ENCODE measurements at places on chromosomes 16 and 17.

- no peak for DNase-seq
These were observed 2.5 kb upstream of the SALL1 start for GRCh38 chr16:51153577-51154031.

DNA sequence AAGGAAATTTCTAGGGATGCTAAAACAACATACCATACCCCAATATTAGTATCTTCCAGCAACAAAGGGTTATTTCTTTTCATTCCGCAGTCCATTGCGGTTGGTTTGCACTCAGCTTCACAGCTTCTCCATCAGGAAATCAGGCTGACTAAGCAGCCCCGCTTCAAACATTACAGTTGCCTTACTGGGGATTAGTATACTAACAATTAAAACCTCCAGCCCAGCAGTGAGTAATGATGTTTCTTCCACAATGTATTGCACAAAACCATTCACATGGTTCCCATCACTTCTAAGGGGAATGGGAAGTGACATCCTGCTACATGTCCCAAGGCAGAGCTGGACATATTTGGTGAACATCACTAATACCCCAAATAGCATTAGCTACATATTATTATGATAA is 1384.9 kb downstream of the CDH8 start:
- no peak for DNase-seq

DNA sequence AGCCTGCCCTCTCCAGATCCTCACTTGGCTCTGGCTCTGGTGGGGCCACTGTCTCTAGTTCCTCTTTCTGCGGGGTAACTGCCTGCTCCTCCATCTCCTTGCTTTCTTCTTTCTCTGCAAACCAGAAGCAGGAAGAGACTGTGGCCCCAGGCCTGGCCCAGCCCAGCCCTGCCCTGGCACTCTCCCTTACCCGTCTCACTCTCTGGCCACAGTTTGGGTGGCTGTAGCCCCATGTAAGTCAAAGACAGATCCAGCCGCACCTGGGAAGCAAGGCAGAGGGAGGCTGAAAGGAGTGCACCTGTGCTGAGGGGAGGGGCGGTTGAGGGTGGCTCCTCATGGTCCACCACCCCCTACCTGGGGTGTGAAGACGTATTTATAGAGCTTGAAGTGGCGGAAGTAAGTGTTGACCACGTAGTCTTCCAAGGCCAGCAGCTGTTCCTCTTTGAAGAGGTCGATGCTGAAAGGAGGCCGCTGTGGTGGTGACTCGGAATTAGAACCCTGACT is 2.8 kb downstream of the CFAP119 start:
- DNase-seq, result no peak

- peak; percentile 76 for DNase-seq
These were observed 471 bp upstream of the PRKAR1A start for GRCh38 chr17:68511671-68512246.

DNA sequence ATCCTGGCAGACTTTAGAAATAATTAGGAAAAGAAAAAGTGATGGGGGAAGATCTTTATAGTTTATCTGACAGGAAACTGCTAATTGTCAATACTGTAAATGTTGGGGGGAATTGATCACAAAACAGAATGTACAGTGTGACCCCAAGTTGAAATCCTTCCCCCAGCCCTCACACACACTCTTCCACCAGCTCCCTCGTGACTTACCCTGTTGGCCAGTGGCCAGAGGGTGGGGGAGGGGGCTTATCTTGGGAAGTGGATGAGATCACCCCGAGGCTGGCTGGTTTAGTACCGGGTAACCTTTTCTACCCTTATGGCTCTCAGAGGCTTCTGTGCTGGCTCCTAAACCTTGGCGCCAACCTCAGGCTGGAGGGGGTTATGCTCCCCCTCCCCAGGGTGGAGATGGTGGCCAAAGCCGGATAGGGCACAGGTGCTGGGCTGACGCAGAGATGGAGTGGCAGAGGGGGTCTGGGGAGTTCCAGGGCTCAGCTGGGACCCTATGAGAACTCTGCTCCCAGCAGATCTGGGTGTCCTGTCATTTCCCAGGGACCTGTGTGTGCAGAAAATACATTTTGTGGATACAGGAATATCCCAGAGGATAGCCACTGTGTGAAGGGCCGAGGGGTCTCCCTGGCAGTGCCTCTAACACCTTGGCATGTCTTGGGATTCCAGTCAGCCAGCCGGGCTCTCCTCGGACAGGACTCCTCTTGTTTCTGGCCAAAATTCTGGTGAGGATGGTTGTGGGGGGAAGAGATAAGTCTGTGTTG is 18.6 kb downstream of the CDH16 start:
- peak; percentile 88 for DNase-seq

Data from body of pancreas (tissue), 4 donors.